ENCODE measurements at places on chromosomes 5 and 9. TPM values are rescaled to one million over a fixed set of nuclear protein-coding genes. Genes with fewer than 3 reads are reported as not detected.

The PDE8B gene
- total RNA-seq = 5.1 TPM

The MARCOL gene
- total RNA-seq = not detected

The SPATA31D4 gene
- not detected for total RNA-seq

The LECT2 gene
- not detected for total RNA-seq

The RASGEF1C gene
- 0.93 TPM for total RNA-seq

The IFNE gene
- total RNA-seq = not detected

The EMB gene
- 9.3 TPM for total RNA-seq

The SH3TC2 gene
- 1.8 TPM for total RNA-seq

The OR1L6 gene
- total RNA-seq = not detected

The CMYA5 gene
- total RNA-seq = 72.5 TPM

The C5orf52 gene
- not detected for total RNA-seq

The CARD9 gene
- 5.7 TPM for total RNA-seq

The LOX gene
- total RNA-seq = 17.2 TPM

The VAV2 gene
- total RNA-seq = 27.6 TPM

The ENTPD8 gene
- 1.1 TPM for total RNA-seq

The GABRA1 gene
- 0.29 TPM for total RNA-seq

The AK6 gene
- 20.7 TPM for total RNA-seq

The PCDHB9 gene
- 3.3 TPM for total RNA-seq

The OR5C1 gene
- total RNA-seq = not detected

The GPR150 gene
- total RNA-seq = not detected

The NIPAL4 gene
- 0.47 TPM for total RNA-seq

The LCN9 gene
- total RNA-seq = not detected

The SPATA9 gene
- total RNA-seq = 0.53 TPM

The MYMK gene
- 2.8 TPM for total RNA-seq

The NMUR2 gene
- total RNA-seq = 0.12 TPM

The CATSPER3 gene
- 0.58 TPM for total RNA-seq

The LCN2 gene
- total RNA-seq = 7.1 TPM

The PCDHB2 gene
- total RNA-seq = 6.2 TPM

The ANKRD34B gene
- total RNA-seq = 0.18 TPM

The HAPLN1 gene
- 1.8 TPM for total RNA-seq

The ZFP37 gene
- total RNA-seq = 4.7 TPM

The RCL1 gene
- 36.1 TPM for total RNA-seq

The ENTREP1 gene
- 6.5 TPM for total RNA-seq

The DRD1 gene
- total RNA-seq = not detected

The NUTM2F gene
- not detected for total RNA-seq

The EPB41L4A gene
- 33.3 TPM for total RNA-seq

The SH3RF2 gene
- 4.7 TPM for total RNA-seq

The ENTPD2 gene
- total RNA-seq = 3.6 TPM

The LRRC19 gene
- 12.1 TPM for total RNA-seq

The SLC36A2 gene
- total RNA-seq = 6.4 TPM

The PCDHGC4 gene
- 9.6 TPM for total RNA-seq

The GRIN1 gene
- 0.47 TPM for total RNA-seq

The SV2C gene
- 0.18 TPM for total RNA-seq

The HRCT1 gene
- total RNA-seq = not detected

The LMAN2 gene
- 213 TPM for total RNA-seq

The MARVELD2 gene
- total RNA-seq = 26.8 TPM

The NTRK2 gene
- 66.0 TPM for total RNA-seq

The TMEFF1 gene
- total RNA-seq = 9.9 TPM

The GABRB2 gene
- 1.4 TPM for total RNA-seq
